Fibroblast of skin of left biceps (primary cell): ENCODE measurements at places on chromosomes 6 and 20.

GRCh38 chr6:16305788-16306187, 67.4 kb downstream of the GMPR start:
- no peak for DNase-seq

- DNase-seq: no peak
Observed at GRCh38 chr6:22214314-22214713, 82.5 kb downstream of the PRL start.

DNA sequence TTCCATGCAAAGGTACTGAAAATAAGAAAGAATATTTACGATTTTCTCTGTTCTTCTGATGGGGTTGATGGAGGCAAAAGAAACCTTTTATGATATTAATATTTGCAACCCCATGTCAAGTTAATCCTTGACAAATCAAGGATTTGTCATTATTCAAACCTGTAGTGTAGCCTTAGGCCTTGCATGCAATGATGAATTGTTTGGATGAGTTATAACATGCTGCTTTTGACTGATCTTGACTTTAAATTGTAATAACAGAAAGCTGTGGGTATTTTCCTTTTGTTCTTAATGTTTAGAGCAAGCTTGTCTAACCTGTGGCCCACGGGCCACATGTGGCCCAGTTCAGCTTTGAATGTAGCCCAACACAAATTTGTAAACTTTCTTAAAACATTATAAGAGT, 13.0 kb upstream of the BAG2 start:
- no peak for DNase-seq

DNA sequence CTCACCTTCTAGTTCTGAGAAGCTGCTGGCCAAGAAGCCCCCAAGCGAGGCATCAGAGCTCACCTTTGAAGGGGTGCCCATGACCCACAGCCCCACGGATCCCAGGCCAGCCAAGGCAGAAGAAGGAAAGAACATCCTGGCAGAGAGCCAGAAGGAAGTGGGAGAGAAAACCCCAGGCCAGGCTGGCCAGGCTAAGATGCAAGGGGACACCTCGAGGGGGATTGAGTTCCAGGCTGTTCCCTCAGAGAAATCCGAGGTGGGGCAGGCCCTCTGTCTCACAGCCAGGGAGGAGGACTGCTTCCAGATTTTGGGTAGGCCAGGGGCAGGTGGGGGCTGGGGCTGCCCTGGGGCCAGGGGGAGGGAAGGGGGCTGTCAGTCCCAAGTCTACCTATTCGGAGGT, 2.3 kb downstream of the MYLK2 start:
- DNase-seq: no peak

DNA sequence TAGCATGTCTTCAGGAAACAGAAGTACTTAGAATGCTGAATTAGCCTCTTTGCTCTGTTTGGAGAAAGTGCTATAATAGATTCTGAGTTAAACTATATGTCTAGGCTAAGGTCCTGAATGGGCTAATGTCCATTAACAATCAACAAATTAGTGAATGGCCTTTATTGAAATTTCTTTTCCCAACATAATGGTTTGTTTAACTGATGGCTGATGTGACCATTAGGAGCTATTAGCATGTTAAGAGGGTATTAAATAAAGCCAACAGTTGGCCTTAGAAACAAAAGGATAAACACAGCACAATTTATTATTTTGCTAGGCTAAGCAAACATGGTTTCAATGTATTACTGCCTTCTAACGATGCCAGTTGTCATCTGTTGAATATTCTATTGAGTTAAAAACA, 234.3 kb upstream of the HS3ST5 start:
- DNase-seq: no peak

- no peak for DNase-seq
Observed at GRCh38 chr6:145830612-145831011, 16.0 kb upstream of the FBXO30 start.

DNA sequence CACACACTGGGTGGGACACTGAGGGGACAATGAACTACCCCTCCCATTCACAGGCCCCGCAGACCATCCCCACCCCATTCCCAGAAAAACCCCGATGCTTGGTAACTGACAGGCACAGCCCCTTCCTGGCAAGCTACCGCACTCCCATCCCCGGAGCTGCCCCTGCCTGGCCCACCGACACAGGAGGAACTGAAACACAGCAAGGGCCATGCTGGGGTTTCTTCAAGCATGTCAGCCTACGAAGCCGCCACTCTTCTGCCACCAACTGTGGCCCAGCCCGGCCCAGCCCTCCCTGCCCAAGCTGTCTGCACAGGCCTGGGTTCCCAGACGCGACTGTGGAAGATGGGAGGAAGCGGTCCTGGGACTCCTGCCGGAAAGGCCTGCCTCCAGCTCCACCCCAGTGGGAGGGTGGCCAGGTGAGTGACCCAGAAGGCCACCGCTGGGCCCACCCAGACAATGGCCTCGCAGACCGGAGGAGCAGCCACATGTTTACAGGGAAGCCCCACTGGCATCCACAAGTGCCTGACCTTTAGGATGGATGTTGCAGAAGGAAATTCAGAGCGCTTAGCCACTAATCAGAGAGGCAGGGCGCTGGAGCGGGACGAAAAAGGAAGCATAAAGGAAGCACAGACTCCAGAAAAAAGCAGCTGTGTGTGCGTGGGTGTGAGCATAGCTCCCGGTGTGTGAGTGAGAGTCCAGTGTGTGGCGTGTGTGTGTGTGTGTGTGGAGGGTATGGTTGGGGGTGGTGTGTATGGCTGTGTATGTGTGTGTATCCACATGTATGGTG, 91.6 kb downstream of the PRND start:
- DNase-seq: no peak

DNA sequence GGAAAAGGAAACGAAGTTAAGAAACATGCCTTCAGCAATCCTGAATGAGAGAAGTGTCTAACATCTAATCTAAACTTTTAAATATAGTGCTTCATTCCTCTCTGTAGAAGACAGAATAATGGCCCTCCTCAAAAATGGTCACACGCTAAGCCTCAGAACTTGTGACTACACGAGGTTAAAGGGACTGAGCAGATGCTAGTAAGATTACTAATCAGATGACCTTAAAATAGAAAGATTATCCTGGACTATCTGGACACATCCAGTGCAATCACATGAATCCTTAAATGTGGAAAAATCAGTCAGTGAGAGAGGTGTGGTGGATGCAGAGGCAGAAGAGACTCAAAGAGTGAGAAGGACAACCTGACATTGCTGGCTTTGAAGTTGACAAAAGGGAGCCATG, 126.1 kb downstream of the TBX18 start:
- DNase-seq: no peak

- no peak for DNase-seq
Observed at GRCh38 chr20:6582449-6582848, 185.0 kb upstream of the BMP2 start.

- no peak for DNase-seq
Observed at GRCh38 chr20:23434521-23435313, 4.8 kb upstream of the CSTL1 start.

- no peak for DNase-seq
Observed at GRCh38 chr6:85464722-85465150, 14.9 kb downstream of the NT5E start.

- no peak for DNase-seq
Observed at GRCh38 chr6:166394036-166394892, 11.5 kb upstream of the MPC1 start.
